ENCODE measurements at places on chromosomes 11 and 22.

- peak; percentile 59 for DNase-seq
Observed at GRCh38 chr22:35727436-35727835, 9.8 kb downstream of the APOL5 start.

- no peak for DNase-seq
Observed at GRCh38 chr11:2582351-2582945, 117.3 kb downstream of the KCNQ1OT1 start.

DNA sequence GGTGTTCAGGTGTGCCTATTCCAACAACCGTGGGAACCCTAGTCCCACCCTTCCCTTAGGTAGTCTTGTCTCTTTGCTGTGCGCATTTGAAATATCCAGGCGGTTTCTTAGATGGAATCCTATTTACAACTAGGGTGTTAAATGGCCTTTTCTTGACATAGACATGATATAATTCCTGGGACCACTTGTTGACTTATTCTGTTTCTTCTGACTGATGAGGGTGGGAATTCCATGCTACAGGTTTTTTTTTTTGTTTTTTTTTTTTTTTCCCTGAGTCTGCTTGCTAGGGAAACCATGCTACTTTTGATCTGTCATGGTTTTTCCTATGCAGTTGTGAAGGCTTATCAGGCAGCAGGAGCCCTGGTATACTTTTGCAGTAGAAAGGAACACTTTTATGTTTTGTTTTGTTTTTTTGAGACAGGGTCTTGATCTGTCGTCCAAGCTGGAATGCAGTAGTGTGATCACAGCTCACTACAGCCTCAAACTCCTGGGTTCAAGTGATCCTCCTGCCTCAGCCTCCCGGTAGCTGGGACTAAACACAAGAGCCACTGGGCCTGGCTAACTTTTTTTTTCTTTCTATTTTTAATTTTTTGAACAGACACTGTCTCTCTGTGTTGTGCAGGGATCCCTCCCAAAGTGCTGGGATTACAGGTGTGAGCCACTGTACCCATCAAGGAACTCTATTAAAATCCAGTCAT lies 1.5 kb downstream of the STIM1 start:
- no peak for DNase-seq

- no peak for DNase-seq
Observed at GRCh38 chr11:40567392-40567791, 892.1 kb downstream of the LRRC4C start.

GRCh38 chr11:75714211-75714610 lies 3.4 kb upstream of the MOGAT2 start:
- DNase-seq: no peak

GRCh38 chr11:64152841-64153691 lies 12.8 kb downstream of the MACROD1 start:
- DNase-seq: peak; percentile 22

- no peak for DNase-seq
Observed at GRCh38 chr11:114864896-114865295, 186.6 kb downstream of the NXPE2 start.

Measured in fibroblast of lung (primary cell).